Fibroblast of skin of abdomen (primary cell): ENCODE measurements at places on chromosomes 7 and 10.

DNA sequence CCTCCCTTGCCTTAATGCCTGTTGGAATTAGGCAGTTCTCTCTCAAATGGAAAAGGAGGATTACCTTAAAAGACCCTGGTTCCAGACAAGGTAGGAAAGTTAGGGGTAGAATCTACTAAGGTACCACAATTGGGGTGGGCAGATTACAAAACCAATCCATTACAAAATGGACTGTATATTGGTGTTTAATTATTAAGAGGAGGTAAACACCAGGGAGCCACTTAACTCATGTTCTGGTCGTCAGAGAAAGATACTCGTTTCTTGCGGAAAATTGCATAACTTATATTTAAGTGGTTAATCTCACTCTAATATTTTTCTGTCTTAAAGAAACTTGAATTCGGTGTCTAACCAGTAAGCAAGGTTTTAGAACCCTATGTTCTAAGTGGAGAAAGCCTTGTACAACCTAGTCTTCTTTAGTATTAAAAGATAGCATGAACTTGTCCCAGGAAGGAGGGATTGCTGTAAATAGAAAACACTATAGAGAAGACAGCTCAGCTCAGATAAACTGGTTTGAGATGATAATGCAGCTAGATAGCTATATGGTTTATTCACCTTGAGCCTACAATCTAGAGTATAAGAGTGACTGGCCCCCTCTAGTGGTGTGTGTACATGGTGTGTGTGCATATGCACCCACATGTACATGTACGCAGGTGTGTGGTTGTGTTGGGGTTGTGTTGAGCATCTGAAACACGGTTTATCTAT lies 58.0 kb upstream of the STRIP2 start:
- peak; percentile 19 for DNase-seq

- DNase-seq: no peak
Observed at GRCh38 chr10:87519582-87519981, 14.9 kb downstream of the MINPP1 start.

GRCh38 chr10:51879238-51879637 lies 179.8 kb upstream of the CSTF2T start:
- DNase-seq: peak; percentile 99

DNA sequence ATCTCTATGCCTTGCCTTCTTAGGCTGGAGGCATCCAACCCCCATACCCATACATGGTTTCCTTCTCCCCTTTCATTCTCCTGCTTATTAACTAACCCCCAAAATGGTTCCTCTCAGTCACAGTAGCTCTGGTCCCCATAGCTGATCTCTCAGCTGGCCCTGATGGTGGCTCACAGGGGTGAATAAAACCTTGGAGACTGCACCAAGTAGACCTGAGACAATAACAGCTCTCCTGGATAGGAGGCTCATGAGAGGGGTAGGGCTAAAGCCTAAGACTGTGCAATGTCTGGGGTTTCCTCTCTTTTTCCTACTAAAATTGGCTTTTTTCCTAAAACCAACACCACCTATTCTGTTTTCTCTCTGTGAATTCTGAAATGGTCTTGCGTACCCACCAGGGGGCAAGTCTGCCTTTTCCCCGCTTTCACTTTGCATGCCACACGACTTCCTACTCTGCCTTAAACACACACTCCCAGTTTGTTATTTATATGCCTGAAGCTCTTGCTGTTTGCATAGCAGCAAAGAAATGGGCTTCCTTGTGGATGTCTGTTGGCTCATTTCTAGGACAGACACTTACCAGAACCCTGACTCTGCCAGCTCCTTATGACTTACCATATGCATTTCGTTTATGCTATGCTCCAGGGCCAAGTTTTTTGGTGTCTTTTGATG lies 18.4 kb upstream of the PON1 start:
- no peak for DNase-seq

- no peak for DNase-seq
Observed at GRCh38 chr10:33533612-33534011, 199.1 kb upstream of the NRP1 start.

DNA sequence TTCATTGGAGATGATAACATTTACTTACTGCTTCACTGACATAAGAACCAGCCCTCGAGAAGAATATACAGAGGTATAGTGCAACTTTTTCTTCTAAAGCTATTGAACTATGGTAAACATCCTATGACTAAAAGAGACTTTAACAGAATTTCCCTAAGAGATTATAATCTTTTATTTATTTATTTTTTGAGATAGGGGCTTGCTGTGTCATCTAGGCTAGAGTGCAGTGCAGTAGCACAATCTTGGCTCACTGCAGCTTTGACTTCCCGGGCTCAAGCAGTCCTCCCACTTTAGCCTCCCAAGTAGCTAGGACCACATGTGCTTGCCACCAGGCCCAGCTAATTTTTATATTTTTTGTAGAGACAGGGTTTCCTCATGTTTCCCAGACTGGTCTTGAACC lies 258.5 kb upstream of the FERD3L start:
- DNase-seq: no peak

GRCh38 chr10:77909749-77910375 lies 16.7 kb downstream of the DLG5 start:
- no peak for DNase-seq

- no peak for DNase-seq
Observed at GRCh38 chr10:108721874-108722273, 1201.4 kb downstream of the XPNPEP1 start.

GRCh38 chr10:107727767-107728317 lies 563.3 kb upstream of the SORCS1 start:
- peak; percentile 54 for DNase-seq

DNA sequence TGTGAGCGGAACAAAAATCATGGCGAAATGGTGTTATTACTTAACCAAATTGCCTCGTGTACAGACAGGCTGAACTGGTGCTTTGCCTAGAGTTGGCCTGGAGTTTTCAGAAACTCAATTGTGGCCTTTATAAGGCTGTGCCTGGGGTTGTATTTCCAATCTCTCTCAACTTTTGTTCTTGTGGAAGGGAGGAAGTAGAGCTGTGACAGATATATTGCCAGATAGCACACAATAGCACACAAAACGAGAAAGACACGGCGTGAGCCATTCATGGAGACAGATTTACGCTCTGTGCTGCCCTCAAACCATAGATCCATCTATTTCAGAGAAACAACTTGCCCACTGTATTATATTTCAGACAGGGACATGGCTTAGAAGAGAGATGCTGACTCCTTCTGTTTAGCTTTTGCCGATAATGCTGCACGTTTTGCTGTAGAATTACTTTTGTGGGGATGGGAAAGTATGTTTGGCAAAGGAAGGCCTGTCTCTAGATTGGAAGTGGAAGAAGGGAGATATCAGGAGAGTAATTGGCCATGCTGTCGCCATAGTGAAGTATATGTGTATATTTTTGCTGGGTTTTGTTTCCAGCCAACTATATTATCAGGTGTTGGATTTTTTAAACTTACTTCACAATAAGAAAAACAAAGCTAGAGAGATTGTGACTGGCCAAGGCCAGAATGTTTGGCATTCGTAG lies 80.4 kb downstream of the AUTS2 start:
- DNase-seq: no peak

DNA sequence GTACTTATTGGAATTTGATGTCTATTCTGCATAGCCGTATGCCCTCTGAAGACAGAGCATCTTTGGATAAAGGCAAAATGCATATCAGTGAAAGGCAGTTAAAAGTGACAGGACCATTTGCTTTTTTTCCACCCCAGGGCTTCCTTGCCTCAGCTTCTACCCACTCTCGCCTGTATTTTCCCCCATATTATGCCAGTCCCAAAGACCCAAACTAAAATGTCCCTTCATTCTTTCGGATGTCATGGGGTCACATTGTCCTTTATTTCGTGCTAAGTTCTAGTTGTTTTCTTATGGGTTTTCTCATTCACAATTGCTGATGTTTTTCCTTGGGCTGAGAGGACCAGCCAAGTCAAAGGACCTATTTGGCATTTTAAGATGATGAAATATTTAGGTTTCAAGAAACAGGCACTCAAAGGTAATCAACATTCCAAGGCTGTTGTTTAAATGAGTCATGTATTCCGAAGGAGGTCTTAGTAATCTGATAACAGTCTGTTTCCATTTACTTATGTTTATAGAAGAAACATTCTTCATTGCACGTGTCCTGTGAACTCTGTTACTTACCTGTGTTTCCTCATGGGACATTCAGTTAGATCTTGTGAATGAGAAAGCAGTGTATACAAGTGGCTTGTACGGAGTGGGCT lies 74.1 kb downstream of the DNAH11 start:
- DNase-seq: peak; percentile 8

- DNase-seq: peak; percentile 65
Observed at GRCh38 chr7:84073186-84073875, 121.3 kb downstream of the SEMA3A start.

DNA sequence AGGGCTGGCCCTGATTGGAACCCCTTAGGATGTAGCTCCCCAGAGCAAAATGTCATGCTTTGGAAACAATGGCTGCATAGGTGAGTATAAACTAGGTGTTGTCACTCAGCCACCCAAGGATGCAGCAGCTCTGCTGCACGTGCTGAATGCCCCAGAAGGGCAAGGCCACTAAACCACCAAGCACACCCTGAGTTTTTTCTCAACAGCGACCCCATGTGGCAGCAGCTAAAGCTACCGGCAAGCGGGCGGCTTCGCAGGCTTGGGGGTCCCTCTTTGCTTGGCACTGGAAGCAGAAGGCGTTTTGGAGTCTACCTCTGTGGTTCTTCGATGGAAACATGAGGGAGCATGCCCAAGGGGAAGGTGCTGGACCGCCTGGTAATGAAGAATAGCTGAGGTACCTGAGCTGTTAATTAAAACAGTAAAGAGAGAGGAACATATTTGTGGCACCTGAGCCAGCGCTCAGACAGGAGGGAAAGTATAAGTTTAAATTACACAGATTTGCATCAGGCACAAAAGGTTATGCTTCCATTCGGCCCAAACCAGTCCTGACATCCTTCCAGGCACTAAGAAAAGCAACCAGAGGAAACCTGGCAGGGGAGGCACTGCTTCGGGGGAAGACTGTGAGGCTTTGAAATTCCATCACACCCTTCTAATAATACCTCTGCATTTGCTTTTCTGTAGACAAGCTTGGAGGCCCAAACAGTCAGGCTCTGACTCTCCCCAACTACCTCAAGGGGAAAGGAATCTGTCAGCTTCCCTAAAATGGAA lies 152.1 kb downstream of the GFRA1 start:
- DNase-seq: no peak

- no peak for DNase-seq
Observed at GRCh38 chr10:74827045-74827441, 643 bp downstream of the KAT6B start.

- DNase-seq: no peak
Observed at GRCh38 chr10:121566755-121567154, 31.5 kb downstream of the FGFR2 start.

- peak; percentile 38 for DNase-seq
Observed at GRCh38 chr7:28318101-28318762, 94.1 kb upstream of the CREB5 start.

- DNase-seq: peak; percentile 62
Observed at GRCh38 chr7:137454246-137454724, 110.8 kb upstream of the PTN start.
